Activated gamma-delta T cell (primary cell): ENCODE measurements at places on chromosomes 1 and 21.

DNA sequence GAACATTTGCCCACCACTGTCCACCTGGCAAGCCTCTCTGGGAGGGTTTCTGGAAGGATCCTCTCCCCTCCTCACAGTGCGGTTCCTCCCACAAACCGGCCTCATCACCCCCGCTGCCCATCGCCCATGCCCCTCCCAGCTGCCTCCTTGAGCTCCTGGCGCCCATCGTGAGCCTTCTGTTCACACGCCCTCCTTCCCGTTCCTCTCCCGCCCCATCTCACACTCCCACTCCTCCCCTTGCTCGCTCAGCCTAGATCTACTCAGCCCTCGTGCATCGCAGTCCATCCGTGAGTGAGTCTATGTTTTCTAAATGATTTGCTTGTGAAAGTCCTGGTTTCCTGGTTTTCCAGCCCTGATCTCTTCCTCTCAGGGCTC, 119.1 kb upstream of the C1orf174 start:
- no peak for DNase-seq

DNA sequence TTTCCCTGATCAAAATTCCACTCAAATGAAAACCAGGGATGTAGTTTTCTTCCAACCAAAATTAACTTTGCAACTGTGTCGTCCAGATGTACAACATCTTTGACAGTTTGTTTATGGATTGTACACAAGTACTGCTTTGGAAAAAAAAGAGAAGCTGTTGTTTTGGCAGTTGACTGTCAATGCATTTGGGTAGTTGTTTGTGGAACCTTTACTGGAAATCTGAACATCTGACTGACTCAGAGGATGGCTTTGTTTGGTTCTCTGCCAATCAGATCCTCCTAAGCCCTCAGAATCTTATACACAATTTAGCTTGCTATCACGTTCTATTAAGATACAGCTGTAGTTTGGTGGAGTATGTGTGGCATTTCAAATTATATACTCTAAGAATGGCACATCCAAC, 195.0 kb downstream of the KCNK2 start:
- no peak for DNase-seq

GRCh38 chr1:1788646-1789431, 10.6 kb upstream of the NADK start:
- no peak for DNase-seq

- DNase-seq: no peak
These were observed 1.3 kb downstream of the AMIGO1 start for GRCh38 chr1:109508001-109508872.

GRCh38 chr1:39943471-39944290, 11.3 kb upstream of the MFSD2A start:
- no peak for DNase-seq

DNA sequence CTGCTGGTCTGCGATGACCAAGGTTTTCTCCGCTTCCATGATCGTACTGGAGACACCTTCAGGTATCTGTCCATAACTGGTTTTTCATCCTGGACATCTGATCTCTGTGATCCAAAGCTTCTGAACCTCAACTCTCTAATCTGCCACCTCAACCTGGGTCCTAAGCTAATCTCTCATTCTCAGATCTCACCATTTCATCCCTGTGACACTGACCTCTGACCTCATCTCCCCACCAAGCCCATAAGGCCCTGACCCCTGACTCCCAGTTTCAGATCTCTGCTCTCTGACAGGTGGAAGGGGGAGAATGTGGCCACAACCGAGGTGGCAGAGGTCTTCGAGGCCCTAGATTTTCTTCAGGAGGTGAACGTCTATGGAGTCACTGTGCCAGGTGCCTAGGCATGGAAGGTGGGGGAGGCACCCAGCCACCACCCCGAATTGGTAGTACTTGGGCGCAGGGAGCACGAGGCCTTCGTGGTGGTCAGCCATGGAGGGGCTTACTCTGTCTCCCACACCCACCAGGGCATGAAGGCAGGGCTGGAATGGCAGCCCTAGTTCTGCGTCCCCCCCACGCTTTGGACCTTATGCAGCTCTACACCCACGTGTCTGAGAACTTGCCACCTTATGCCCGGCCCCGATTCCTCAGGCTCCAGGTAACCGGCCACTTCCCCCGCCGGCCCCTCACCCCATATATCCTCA, 3.8 kb downstream of the SLC27A3 start:
- no peak for DNase-seq

GRCh38 chr1:180211156-180211859, 18.8 kb upstream of the LHX4 start:
- no peak for DNase-seq

- DNase-seq: no peak
These were observed 143.3 kb downstream of the GREM2 start for GRCh38 chr1:240468656-240469055.

- no peak for DNase-seq
These were observed 49.7 kb upstream of the TSPAN2 start for GRCh38 chr1:115138973-115139372.
